ENCODE measurements at places on chromosomes 11 and 22.

GRCh38 chr11:133163463-133164419 is 368.6 kb downstream of the OPCML start:
- peak; percentile 27 for DNase-seq

GRCh38 chr22:49368976-49369725 is 458.5 kb downstream of the BRD1 start:
- DNase-seq, result no peak

DNA sequence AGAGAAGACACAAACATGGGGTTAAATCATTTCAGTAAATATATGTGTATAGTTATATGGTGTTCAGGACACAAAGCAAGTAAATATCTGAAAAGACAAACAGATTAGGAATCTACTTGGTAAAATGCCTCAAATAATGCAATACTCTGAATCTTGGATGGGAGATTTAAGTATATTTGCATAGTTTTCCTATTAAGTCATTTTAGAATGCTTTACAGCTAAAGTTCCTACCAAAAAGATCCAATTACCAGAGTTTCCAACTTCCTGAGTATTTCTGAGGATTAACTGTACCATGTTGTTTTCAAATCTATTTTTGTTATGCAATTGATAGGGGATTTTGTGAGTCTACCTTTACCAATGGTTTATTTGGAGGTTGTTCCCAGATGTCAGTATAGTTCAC is 424.4 kb upstream of the CCDC179 start:
- peak; percentile 15 for DNase-seq

DNA sequence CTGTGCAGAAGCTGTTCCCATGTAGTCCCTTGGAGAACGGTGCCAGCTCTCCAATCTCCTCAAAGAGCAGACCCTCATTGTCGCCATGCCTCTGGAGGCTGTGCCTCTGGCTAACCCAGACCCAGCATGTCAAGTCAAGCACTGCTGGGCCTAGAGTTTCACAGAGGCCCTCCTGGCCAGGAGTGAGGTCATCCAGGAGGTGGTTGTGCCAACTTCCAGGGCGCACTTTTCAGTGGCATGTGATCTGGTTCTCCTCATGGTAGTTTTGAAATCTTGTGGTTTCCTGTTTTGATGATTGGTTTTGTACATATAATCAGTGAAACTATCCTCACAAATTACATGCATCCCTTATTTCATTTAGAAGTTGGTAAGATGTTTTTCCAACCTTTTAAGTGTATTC is 78.9 kb downstream of the PPFIBP2 start:
- DNase-seq, result no peak

- no peak for DNase-seq
These were observed 135.4 kb downstream of the ADAMTS15 start for GRCh38 chr11:130583801-130584211.

DNA sequence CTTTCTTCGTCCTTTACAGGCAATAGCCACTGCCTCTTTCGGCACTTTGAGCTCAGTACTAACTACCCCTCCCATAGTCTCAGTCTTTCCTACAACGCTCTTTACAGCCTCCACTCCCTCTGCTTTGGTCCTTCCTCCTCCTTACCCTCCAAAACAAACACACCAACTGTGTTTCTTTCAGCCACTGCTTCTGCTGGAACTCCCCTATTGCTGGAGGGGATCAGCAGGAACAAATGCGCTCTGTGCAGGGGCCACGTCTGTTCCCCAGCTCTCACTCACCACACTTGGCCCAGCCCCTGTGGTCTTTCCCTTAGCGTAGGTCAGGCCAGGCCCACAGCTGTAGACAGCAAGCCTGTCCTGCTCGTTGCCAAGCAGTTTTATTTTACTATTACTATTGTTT is 42.3 kb downstream of the PC start:
- no peak for DNase-seq

DNA sequence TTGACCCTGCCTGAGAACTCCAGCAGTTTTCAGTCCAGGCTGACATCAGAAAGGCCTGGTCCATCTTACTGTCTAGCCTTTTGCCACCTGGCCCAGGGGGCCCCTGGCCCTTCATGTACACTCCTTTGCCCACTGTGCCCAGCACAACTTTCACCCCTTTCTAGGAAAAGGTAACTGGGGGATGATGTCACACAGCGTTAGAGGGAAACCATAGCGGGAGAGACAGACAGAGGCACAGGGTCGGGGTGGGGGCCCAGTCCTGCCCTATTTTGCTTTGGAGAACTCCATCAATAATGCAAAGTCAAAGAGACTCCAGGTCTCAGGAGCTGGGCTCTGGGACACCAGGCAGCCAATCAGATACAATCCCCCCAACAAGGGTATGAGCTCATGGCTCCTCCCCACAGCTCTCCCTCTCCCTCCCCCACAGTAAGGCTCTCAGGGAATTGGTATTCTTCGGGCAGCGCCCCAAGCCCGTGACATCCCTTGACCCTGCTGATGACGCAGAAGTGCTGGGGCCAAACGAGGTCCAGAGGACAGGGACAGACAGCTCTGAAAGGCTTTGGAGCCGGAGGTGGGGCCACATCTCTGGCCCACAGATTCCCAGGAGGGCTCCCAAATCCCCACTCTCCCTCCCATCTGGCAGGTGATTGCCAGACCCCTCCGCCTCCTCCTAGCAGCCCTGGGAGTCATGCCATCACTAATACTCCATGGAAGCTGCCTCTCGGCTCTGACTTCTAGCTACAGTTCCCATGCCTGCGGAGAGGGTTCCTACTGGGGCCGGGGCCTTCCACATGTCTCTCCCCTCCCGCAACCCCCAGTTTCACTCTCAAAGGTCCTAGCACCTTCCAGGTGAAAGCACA is 5.9 kb downstream of the USP2 start:
- DNase-seq, result no peak

- DNase-seq, result no peak
These were observed 7.1 kb downstream of the RBX1 start for GRCh38 chr22:40958299-40958698.

DNA sequence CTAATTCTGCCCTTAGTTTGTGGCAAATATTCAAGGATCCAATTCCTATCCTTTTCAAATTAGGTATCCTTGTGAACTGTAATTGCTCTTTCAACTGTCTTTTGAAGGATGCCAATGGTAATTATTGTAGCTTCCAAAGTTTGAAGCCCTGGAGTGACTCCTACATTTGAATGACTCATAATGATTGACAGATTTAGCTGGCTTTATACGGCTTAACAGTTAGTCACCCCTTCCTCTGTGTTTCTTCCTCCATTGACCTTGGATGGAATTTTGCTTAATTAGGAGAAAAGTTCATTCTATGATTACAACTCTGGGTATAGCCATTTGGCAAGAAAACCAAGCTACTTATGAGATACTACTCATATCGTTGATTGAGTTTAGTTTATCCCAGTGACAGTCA is 639.3 kb upstream of the KIRREL3 start:
- DNase-seq, result no peak

GRCh38 chr11:122424636-122425035 is 230.9 kb upstream of the UBASH3B start:
- peak; percentile 12 for DNase-seq

DNA sequence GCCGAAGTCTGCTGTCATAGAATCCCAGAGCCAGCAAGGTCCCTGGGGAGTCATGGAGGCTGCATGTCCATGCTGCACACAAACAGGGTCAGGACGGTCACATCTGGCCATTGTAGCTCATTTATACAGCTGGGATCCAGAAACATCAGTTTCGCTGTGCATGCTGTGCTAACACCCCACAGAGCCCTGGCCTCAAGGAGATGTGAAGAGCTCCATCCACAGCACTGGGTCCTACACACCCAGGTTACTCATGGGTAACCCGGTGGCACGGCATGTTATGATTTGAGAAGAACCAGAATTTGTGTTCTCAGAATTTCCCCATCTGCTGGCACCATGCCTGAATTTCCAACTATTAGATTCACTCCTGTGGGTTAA is 146.3 kb upstream of the ARHGAP20 start:
- peak; percentile 76 for DNase-seq

DNA sequence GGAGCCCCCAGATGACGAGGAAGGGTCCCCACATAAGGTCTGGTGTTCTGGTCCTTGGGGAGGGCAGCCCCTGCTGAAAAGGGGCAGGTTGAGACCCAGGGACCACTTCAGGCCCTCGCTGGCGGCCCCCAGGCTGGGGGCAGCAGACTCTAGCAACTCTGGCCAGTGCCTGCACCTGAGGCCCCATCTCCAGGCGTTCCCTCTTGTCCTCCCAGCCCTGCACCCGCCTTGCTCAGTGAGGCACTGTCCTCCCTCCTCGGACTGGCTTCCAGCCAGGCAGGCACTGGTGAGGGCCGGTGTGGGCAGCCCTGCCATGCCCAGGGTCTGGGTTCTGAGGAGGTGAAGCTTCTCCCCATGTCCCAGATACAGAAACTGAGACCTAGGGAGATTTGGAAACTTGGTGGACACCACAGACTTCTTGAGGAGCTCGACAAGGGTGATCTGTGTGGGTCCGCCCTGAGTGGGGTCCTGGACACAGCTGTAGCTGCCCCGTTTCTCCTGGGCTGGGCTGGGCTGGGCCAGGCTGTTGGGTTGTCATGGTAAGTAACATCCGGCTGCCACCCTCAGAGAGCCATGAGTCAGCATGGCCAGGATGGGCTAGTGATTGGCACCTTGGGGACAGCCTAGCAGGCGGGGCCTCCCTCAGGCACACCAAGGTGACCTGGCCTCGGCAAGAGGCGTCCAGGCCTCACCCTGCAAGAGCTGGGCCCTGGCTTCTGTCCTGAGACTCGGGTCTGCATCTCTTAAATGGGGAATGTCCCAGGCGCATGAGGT is 11.1 kb upstream of the PHLDA2 start:
- DNase-seq, result no peak

DNA sequence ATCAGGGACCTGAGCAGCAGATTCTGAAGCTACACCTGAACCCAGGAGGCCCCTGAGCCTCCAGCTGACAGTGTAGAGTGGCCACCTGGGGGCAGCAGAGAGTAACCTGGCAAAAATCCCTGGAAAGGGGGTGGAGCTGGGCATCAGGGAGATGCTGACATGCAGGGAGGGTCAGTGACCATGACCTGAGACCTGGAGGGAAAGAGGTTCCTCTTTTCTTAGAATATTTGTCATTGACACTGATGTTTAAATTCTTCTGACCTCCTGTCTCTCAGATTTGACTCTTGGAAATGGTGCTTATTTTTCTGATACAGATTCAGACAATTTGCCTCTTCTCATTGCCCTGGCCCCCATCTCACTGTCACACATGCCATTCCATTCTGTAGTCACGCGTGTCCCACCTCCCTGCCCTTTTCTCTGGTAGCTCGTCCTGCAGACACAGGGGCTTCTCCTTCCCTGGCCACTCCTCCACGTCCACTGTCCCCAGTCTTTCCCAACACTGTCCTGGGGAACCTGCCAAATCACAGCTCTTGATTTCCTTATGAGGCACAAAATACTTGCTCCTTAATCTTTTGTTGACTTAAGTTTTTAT is 117.2 kb upstream of the IGLL5 start:
- no peak for DNase-seq

DNA sequence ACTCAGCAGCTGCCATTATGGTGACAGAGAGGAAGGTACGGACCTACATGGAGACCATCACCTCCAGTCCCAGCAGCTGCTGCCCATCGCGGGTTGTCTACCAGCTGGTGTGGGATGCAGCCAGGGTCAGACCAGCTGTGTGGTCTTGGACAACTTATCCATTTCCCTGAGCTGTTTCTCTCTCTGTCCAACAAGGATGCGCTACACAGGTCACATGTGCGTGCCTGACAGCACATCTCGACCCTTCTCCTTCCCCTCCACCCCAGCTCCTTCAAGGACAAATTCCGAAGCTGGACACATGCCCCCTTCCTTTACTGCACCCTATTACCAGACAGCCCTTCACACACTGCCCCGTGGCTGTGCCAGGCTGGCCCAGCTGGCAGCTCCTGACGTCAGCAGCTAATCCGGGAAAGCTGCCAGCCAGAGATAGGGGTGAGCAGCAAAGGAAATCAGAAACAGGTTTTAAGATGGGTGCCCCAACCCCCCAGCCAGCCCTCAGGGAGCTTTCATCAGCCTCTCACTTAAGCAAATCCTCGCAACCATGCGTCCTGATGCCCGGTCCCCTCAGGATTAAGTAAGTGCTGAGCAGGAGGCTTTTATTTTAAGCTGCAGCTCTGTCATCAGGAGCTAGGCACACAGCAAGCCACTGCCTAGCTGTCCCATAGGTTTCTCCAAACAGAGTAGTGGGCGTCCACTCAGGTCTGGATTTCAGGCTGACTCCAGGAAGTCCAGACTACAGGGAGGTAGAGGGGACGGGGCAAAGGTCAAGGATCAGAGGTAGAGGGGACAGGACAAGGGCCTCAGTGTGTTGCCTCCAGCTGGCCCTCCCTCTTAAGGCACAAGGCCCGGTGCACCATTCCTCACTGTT is 20.3 kb downstream of the TEF start:
- DNase-seq, result peak; percentile 52

DNA sequence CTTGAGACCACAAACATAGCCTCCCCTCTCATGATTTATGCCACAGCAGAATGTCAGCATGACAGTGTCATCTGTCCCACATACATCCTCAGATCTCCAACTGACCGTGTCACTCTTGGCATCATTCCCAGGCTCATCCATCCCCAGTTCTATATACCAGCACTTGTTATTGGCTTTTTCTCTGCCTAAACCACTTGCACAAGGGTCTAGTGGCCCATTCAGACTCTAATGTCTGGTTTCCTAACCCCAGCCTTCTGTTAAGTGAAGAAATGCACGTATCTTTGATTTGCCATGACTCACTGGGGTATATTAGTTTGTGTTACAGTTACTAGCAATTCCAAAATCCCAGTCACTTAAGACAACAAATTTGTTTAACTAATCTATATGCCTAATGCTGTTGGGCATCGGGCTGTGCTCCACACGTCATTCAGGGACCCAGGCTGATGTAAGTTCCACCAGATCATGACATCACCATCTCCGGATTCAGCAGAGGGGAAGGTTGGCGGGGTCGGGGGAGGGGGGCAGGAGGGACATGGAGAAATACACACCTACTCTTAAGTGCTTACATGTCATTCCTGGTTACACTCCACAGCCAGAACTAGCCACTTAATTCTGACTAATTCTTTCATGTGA is 517.4 kb downstream of the BUD13 start:
- no peak for DNase-seq

GRCh38 chr11:93073026-93073425 is 103.6 kb downstream of the MTNR1B start:
- DNase-seq, result no peak

- DNase-seq, result peak; percentile 74
These were observed 79.1 kb upstream of the KCNQ1OT1 start for GRCh38 chr11:2778630-2779498.

GRCh38 chr11:95066716-95067038 is at the start of gene SRSF8:
Gene SRSF8 (plus strand): TSS chr11:95066919. CDS start chr11:95067227, 308 bp downstream.
- DNase-seq, result no peak

DNA sequence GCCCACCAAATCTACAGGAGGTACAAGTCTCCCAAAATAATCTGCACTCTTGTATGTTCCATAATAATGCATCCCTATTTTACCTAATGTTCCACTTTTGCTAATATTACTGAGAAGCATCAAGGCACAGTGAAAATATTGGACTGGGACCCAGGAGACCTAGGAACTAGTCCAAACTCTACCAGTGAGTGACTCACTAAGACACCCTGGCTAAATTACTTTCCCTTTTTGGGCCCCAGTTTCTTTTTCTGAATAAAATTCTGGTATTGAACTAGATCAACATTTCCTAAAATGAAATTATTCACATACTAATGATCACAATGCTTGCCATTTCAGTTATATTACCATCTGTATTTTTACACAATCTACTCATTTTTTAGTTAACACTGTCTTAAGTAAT is 19.6 kb downstream of the THAP12 start:
- no peak for DNase-seq

Measured in hindlimb muscle (tissue), 1 donor.